ENCODE measurements at places on chromosomes 5 and 9.

DNA sequence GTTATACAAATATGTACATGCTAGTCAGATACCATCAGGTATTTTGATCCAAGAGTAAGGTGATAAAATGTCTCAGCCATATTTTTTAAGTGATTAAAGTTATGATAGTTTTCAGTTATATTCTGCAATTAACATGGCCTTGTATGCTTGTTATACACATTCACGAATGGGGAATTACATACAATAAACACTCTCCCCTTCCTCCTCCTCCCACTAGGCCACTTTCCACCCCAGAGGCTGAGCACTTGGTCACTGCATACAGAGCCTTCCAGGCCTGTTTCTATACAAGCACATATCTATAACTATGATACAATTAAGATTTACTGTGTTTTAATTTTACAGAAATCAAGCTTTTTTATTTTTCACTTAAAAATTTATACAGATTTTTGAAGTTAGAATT, 104.7 kb upstream of the PIK3R1 start:
- no peak for DNase-seq

- no peak for DNase-seq
These were observed 75.6 kb upstream of the PCA3 start for GRCh38 chr9:76688471-76689238.

- DNase-seq, result no peak
These were observed 13.2 kb upstream of the NR4A3 start for GRCh38 chr9:99808454-99808853.

DNA sequence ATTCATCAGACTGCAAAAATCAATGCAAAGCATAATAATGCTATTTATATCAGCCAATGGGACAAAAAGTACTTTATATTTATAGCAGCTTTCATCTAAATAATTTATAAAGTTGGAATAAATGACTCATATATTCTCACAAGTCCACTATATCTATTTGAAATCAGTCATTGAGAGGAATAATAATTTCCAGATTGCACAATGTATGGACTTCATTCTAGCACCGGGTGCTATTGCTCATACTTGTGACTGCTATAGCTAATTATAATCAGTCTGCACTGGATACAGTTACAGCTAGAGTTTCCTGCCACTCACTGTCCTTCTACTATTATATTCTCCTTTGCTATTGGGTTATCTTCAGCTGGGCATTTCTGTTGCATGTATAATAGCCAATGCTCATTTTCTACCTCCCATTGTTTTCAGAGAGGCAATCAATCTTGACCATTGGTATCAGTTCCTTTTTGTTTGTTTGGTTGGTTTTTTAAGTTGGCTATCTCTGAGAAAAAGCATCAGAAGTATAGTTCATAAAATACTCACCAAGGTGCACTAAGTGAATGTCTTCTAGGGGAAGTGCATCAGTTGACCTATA, 1.9 kb downstream of the CDH18 start:
- DNase-seq, result peak; percentile 48

GRCh38 chr5:128212191-128212806, 128.7 kb downstream of the SLC12A2 start:
- no peak for DNase-seq

- no peak for DNase-seq
These were observed 633.0 kb downstream of the LRRC70 start for GRCh38 chr5:63211448-63212132.

DNA sequence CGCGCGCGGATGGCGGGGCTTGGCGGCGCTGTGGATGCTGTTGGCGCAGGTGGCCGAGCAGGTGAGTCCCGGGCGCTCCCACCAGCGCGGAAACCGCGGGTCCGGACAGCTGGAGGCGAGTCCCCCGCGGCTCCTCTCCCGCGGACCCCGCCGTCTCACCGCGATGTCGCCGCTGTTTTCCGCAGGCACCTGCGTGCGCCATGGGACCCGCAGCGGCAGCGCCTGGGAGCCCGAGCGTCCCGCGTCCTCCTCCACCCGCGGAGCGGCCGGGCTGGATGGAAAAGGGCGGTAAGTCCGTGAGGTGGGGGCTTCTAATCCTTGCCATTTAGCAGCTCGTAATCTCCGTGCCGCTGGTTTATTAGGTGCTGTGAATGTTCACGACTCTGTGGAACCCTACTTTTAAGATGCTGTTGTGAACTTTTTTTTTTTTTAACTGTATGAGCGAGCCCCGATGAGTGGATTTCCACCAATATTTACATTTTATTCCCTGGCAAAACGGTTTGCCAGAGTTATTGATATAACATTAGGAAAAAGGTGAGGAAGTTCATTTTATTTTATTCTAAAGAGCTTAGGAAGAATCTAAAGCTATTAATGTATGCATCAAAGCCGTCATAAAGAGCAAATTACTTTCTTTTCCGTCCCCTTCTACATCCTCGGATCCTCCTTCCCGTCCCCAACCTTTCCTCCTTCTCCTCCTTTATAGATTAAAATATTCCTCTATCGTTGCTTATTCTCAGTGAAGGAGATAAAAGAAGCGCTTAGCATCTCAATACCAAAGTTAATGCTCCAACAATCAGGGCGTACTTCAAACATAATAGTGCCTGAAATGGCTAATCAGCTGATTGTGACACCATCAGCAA, 579 bp downstream of the ADAMTS16 start:
- DNase-seq, result no peak

DNA sequence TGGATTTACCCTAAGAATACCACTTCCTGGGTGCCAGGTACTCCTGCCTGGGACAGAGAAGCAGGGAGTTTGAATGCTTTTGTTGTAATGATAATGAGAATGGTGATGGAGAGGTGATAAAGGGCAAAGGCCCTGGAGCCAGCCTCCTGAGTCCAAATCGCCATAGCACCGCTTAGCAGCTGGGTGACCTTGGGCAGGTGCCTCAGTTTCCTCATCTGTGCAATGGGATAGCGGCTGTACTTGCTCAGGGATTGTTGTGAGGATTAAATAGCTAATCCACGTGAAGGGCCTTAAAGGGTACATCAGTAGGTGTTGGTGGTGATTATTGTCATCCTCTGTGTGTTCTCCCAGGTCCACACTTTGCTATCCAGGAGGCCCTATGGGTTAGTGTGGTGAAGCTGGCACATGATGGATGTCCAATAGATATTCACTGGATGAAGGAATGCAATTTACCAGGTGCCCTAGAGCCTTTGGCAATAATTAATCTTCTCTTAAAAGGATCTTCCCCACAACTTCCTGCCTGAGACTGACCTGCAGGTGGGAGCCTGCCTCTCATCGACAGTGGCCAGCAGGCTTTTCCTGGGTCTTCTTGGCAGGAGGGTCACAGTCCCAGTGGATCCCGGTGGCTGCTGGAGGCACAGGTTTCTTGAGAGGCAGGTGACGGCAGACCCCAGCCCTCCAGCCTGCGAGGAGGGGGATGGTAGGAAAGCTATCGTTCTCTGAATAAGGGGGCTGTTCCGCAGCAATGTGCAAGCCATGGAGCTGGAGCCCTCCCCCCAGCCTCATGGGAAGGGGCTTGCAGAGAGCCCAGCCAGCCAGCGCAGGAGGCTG, 160.2 kb downstream of the MACROH2A1 start:
- DNase-seq, result no peak

GRCh38 chr9:136847088-136847825, 2.0 kb upstream of the PHPT1 start:
- no peak for DNase-seq

- no peak for DNase-seq
These were observed 186.1 kb downstream of the PDZD2 start for GRCh38 chr5:31824869-31825517.

GRCh38 chr5:126469536-126470316, 46.5 kb downstream of the GRAMD2B start:
- no peak for DNase-seq

DNA sequence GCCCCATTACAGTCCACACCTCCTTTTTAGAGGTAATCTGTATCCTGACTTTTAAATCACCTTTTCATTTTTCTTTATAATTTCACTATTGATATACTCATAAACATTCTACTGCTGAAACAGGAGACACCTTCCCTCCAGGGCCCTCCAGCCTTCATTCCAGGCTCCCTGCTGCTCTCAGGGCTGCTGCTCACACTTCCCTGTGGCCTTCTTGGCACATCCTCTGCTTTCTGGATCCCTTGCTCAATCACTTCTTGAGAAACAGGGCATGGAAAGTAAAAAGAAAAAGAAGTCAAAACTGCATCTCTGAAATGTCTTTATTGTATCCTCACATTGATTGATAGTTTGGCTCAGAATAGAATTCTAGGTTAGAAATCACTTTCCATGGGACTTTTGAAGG, 19.3 kb upstream of the WNT8A start:
- DNase-seq, result no peak

- DNase-seq, result peak; percentile 85
These were observed 117.5 kb upstream of the CLINT1 start for GRCh38 chr5:157976429-157976828.

GRCh38 chr9:15543047-15543813, 9.6 kb upstream of the CCDC171 start:
- no peak for DNase-seq

DNA sequence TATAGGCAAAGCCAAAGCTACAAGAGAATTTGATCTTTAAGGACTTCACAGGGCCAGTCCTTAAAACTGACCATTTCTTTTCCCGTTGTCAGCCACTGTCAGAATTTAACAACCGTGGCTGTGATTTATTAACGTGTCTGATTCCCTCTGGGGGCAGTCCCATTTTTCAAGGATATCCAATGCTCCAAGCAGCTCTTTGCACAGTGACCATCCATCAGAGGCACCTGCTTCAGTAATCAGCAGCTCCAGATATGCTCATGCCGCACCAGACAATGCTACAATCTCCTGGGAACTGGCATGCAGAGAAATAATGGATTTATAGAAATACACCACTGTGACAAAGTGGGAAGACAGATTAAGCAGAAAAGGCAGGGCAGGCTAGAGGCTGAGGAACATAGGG, 163.3 kb upstream of the PPP1R2B start:
- no peak for DNase-seq

DNA sequence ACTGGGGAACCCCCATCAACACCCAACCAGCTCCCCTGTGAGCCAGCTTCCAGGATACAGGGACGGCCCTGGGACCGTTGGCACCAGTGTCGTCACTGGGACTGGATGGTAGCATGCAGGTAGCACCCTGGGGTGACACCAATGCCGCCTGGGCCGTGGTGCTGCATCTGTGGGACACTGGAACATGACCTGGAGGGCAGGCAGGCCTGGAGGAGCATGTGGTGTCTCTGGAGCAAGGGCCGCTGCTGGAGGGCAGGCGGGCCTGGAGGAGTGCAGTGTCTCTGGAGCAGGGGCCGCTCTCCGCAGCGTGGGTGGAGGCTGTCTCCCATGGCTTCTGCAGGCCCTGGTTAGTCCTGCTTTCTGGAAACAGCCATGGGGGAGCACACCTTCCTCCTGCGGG, 13.1 kb downstream of the LPCAT1 start:
- no peak for DNase-seq

DNA sequence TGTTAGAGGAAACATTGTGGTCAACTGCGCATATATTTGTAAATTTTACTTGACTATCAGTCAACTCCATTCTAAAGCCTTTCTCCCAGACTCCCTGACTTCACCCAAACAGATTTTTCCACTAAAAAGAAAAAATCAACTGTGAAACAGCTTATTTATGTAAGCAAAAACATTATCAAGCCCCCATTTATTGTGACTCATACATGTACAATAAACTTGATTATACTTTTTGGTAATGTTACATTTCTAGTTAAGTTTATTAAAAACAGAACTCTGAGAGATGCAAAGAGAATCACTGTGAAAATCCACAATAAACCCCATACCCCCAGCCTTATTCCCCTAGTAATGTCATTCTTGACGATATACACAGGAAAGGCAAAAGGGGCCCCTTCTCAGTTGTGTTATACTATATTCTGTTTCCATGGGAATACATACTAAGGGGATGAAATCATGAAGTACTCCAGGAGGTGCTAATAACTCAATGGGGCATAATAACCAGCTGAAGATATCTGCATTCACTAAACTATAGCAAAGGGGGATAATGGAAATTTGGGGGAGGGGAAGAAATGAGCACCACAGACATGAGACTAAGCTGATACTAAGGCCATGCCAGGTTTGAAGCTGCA, 616.0 kb downstream of the ACTL7B start:
- DNase-seq, result no peak

DNA sequence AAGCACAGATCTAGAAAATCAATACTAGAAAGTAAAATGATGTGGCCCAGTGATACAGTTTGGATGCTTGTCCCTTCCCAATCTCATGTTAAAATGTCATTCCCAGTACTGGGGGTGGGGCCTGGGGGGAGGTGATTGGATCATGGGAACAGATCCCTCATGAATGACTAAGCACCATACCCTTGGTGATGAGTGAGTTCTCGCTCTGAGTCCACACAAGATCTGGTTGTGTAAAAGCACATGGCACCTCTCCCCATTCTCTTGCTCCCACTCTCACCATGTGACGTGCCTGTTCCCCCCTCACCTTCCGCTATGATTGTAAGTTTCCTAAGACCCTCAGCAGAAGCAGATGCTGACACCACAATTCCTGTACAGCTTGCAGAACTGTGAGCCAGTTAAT, 234.2 kb upstream of the CDH6 start:
- DNase-seq, result no peak

- no peak for DNase-seq
These were observed 2.3 kb upstream of the DNAJA1 start for GRCh38 chr9:33022755-33023154.

DNA sequence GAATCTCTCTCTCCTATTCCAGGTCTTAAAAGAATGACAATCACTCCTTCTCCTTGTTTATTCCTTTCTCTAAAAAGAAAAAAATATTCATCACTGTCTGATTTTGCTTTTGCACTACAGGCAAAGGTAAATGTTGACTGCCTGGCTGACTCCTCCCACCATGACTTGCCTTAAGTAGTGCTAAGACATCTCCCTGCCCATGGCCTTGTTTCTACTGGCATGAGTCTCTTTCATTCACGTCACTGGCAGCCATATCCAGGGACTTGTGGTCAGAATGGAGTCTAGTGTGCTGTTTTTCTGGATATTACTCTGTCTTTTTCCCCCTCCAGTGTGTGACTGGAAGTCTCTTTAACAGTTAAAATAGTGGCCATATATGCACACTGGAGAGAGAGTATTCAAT, 522.9 kb upstream of the DAB2 start:
- DNase-seq, result peak; percentile 33

- DNase-seq, result peak; percentile 24
These were observed 47.5 kb upstream of the RNF20 start for GRCh38 chr9:101485924-101486692.

DNA sequence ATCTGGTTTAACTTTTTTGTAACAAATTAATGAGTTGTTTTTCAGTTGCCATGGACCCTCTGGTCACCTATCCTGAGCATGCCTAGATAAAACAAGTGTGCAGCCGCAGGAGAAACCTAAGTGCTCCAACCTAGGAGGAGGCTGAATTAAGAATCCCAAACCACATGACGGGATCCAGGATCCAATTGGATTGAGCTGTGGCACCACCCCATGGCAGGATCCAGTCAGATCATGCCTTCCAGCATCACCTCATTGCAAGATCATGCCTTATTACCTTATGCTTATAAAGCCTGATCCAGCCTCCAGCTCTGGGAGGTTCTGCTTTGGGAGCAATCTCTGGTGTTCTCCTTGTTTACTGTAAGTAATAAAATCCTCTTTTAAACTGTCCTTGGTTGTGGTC, 662.0 kb downstream of the TLR4 start:
- no peak for DNase-seq

GRCh38 chr5:56291079-56291643, 58.0 kb upstream of the ANKRD55 start:
- DNase-seq, result no peak
